ENCODE measurements at places on chromosomes 5 and 9.

DNA sequence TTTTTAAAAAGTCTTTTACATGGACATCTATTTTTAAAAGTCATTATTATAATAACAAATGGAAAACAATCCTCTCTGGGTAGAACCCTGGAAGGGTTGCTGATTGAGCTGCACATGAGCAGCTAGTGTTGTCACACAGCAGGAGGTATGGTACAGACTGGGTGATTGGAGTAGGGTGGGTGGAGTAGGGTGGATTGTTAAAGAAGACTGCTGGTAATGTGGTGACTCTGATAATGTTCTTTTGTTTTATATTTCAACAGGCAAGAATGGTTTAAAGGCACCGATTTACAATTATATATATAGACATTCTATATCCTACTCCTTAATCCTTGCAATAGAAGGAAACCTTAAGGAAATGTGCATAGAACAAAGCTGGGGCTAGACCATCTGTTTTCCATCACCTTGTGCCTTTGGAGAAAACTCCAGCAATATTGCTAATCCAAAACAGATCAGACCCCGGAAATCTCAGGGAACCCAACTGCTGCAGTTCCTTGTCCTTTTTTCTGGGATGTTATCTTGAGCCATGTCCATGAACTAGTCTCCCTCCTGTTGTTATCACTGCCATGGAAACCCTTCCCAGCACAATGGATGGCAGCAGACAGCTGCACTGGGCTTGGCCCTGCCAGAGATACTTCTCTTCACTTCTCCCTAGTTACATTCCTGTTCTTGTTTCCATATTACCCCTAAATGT is 129.7 kb downstream of the YIPF5 start:
- no peak for DNase-seq

DNA sequence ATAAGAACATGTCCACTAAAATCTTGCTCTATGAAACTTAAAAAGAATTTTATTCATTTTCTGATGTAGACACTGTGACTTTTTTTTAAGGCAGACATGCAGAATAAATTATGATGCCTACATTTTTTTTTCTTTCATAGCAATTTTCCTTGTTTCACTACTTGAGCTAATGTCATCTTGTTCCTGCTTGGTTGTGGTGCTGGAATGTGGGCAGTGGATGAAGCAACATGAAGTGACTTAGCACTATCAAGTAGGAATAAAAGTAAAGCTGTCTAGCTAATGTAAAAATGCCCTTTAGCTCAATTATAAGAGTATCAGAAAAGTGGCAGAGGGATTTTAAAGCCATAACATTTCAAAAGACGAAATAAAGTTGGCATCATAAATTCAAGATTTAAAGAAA is 191.0 kb downstream of the ADAMTS6 start:
- no peak for DNase-seq

DNA sequence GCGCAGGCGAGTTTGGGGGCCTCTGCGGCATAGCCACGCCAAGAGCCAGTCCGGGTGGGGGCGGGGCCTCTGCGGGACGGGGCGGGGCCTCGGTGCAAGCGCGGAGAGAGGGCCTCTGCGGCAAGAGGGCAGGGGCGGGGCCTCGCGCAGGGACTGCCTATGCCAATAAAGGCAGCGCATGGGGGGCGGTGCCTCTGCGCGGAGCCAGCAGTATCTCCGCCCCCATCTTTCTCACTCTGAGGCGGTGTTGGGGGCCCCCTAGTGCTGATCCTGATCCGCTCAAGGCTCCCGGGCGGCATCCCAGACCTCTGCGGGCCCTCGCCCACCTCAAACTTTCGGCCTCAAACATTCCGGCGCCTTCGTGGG is 9.2 kb upstream of the GPRIN1 start:
- DNase-seq = no peak

DNA sequence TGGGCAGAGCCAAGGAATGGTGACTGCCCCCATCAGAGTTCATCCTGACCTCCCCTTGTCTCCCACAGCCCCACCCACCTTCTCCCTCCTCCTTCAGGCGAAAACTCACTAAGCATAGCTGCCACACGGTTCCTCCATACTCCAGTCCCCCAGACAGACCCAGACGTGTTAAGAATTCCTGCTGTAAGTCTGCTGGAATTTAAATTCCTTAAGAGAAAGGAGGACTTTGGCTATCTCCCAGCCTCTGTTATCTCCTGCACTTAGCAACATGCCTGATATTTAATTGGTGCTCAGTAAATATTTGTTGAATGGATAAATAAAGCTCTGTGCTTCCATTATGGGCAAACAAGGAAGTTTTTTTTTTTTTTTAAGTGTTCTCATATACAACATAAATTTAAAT is 213.7 kb downstream of the RFK start:
- DNase-seq = no peak

DNA sequence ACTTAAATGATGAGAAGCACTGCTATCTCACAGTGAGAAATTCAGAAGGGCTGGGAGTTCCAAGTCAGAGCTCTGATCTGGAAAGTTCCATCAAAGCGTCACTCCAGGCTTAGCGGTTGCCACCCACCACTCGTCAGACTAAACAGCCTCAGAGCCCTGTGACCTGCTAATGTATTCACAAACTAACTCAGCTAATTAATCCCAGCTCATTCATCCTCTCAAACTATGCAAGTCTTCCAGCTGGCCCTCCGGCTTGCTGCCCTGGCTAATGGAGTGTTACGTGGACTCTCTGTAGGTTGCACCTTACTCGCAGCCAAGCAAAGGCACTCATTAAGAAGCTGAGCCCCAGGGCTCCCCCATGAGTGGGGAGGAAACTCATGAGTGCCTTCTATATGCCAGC is 82.2 kb upstream of the GABRP start:
- no peak for DNase-seq

DNA sequence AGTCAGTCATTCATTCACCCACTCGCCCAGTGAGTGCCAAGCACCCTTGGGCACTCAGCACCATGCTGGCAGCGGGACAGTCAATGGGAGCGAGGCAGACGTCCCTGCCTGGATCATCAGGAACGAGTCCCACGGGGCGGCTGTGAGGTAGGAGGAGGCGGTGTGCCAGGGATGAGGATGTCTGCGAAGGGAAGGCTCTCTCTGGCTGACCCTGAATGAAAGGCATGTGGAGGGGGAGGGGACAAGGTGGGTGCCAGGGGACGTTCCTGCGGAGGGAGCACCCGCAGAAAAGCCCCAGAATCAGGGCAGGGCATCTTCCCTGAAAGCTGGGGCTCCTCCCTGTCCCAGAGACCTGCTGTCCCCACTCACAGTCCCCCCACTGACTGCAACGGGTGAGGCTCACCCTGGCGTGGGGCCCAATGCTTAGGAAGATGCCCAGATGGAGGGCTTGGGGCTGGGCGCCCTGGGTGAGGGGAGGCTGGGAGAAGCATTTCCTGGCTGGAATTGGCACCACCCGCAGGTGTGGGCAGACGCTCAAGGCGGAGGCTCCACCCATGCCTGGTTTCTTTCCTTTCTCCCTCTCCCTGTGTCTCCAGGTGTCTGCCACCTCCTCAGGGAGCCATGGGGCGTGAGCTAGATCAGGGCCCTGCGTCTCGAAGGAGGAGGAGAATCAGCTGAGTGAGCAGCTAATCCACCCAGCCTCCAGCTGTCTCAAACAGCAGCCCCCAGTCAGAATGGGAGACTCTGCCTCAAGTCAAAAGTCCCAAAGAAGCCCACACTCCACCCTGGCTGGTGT is 179.0 kb upstream of the PPP1R26 start:
- no peak for DNase-seq

GRCh38 chr9:126435105-126435504 is 108.5 kb downstream of the MVB12B start:
- DNase-seq = no peak

DNA sequence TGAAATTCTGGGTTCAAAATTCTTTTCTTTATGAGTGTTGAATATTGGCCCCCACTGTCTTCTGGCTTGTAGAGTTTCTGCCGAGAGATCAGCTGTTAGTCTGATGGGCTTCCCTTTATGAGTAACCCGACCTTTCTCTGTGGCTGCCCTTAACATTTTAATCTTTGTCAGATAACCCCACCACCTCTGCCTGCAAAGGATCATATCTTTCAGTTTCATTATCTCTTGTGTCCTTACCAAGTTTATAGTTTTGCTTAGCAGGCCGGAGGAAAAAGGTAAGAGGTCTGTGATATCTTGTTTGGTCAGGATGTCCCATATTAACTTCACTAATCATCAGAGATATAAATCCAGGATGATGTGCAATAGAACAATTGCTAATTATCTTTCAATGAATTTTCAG is 970.2 kb upstream of the TYRP1 start:
- no peak for DNase-seq

GRCh38 chr5:111731638-111732037 is 25.4 kb downstream of the NREP start:
- DNase-seq = no peak

- DNase-seq = no peak
These were observed 44.4 kb downstream of the GALNT12 start for GRCh38 chr9:98851730-98852459.

DNA sequence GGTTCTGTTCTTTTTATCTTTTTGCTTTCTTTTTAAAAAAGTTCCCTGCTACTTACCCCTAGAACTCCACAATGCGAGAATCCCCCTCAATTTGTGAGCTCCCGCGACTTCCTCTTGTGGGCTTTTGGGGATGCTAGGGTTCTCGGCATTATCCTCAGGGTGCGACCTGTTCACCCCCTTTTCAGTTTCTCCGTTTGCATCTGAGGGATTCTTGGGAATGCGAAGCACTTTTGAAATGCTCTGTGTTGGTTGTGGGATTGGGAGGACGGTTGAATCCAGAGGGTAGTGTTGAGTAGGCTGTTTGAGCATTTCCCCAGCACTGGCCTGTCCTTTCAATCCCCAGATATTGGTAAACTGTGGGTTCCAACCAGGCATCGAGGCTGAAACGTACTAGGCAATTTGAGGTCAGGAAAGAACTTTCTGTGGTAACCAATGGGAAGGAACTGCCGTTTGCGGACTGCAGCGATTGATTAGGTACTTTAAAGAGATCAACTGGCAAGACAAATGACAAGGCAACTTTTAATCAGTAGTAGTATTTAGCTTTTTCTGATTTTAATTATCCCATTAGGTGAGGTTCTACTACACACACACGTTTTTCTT is 415 bp downstream of the XRCC4 start:
- DNase-seq = peak; percentile 62

GRCh38 chr9:2620919-2621721 is 467 bp upstream of the VLDLR start:
- DNase-seq = no peak

GRCh38 chr9:33676746-33677505 is 118.4 kb upstream of the PRSS3 start:
- DNase-seq = no peak

DNA sequence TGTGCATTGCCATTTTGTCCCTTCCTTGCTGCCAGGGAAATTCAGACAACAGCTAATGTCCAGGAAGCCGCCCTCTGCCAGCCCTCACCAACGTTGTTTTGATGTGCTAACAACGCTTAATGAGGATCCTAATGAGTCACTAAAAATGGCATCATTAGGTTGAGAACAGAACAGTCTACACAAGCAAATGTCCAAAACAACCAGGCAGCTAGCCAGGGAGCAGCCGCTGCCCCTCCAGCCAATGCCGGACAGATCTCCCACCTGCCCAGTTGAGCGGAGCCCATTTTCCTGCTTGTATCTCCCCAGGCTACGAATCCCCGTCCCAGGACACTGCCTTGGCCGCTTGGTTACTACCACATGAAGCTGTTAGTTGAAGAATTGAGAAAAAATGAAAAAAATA is 40.4 kb upstream of the UNC5A start:
- no peak for DNase-seq

- DNase-seq = no peak
These were observed 553.8 kb downstream of the PTPRD start for GRCh38 chr9:10059044-10059443.

- DNase-seq = peak; percentile 32
These were observed 103.6 kb upstream of the PAM start for GRCh38 chr5:102651466-102651865.

All from RKO (cell line).